NCI-H2029 (cell line): ENCODE measurements at places on chromosomes 1 and 21.

DNA sequence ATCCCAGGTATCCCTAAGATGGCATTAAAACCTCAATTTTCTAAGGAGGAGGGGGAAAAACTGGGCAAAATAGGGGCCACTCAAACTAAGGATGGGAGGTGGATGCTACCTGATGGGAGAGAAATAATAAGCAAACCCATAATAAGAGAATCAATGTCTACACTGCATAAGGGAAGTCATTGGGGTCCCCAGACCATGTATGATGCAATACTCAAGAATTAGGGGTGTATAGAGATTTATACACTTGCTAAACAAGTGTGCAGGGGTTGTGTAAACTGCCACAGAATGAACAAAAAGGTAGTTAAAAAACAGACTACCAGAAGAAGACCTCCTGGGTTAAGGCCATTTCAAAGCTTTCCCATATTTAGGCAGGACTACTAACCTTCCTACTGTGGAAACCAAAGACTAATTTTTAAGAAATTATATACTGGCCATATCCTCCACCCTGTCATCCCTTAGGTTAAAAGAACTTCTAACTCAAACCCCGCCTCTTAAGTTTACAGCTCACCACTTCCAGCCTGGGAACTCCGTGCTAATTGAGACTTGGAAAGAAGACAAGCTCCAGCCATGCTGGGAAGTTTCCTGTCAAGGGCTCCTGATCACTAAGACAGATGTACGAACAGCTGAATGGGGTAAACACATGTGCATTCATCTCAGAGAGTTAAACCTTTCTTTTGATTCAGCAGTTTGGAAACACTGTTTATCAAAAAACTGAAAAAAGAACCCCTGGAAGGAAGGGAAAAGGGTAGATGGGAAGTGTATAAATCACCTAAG, 64.4 kb upstream of the TLR5 start:
- DNase-seq, result no peak

GRCh38 chr1:42998386-42998785, 39.7 kb upstream of the SLC2A1 start:
- DNase-seq, result no peak

GRCh38 chr21:37281993-37282392, 14.9 kb upstream of the VPS26C start:
- DNase-seq, result no peak

GRCh38 chr1:33762962-33763361, 100.9 kb upstream of the HMGB4 start:
- DNase-seq, result no peak

- DNase-seq, result no peak
Observed at GRCh38 chr1:65703853-65704252, 88.8 kb upstream of the PDE4B start.
